ENCODE measurements at places on chromosomes 1 and 21.

DNA sequence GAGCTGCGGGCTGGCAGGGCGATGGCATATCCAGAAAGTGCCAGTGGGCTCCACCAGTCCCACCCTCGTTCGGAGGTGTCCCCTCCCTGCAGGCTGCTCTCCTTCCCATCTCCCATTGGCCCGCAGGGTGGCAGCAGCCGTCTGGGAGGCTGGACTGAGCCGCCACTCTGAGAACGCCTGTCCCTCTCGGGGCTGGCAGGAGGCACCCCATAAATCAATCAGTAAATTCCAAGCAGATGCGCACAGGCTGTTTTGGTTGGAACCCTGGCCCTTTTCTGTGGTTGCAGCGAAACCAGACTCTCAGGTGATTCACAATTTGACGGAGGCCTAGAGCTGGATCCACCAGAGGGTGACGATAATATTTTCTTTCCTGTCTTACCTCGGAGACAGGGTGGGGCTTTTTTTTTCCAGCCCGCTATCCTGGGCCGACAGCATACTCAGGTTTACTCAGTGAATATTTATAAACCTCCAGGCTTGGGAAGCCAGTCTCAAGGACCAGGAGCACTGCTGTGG is 99.7 kb downstream of the GLIS1 start:
- DNase-seq = no peak

DNA sequence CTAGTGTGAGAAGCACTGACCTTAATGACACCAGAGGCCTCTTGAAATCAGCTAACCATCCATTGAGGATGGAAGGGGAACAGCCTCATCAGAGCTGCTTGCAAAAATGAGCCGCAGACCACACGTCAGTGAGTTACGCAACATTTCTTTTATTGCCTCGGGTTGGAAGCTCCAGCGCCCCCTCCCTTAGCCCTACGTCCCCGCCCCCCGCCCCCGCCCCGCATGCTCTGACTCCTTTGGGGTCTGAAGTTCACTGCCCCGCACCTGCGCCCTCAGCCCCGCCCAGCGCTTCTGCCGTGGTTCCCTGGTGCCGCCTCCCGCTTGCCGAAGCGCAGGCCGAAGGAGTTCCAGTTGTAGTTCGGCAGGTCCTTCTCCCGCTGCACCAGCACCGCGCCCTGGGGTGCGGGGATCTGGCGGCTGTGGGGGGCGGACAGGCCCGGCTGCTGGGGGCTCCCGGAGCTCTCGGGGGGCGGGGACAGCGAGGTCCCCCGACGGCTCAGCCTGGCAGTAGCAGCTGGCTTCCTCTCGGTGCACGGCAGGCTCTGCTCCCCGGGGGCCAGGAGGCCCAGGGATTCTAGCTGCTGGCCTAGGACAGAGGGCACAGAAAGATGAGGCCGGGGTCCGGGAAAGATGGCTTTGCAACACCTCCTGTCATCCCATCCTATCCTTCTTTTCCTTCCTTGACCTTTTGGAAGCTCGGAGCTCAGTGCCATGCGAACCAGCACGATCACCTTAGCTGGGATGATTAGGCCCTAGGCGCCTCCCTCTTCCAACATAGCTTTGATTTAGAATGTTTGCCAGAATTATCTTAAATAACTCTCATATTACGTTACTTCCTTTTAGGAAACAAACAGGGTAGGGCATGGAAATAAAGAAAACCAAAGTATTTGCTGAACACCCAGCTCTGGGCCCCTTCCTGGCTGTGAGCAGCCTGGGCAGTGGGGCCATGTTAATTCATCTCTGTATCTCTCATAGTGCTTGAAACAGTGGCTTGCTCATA is 5.8 kb downstream of the KISS1 start:
- DNase-seq = no peak

DNA sequence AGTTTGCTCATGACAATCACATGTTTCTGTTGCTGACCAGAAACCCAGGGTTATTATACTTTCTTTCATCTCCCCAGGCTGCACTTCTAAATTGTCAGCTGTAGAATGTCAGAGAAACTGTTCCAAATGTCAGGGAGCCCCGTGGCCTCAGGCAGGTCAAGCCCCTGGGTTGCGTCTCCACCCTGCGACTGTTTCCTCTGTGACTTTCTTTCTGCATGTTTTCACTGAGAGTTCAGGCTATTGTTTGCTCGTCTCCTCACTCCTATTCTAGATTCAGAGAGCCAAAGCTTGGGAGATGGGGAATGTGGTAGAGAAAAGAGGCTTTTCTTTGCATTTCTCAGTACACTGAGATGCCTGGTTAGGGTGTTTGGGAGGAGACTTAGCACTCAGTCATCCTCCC is 97.4 kb downstream of the CENPF start:
- no peak for DNase-seq

GRCh38 chr1:175804561-175804960 is 61.2 kb upstream of the TNR start:
- DNase-seq = no peak

- DNase-seq = no peak
Measured at GRCh38 chr1:32040711-32041110, 27.0 kb downstream of the KHDRBS1 start.

DNA sequence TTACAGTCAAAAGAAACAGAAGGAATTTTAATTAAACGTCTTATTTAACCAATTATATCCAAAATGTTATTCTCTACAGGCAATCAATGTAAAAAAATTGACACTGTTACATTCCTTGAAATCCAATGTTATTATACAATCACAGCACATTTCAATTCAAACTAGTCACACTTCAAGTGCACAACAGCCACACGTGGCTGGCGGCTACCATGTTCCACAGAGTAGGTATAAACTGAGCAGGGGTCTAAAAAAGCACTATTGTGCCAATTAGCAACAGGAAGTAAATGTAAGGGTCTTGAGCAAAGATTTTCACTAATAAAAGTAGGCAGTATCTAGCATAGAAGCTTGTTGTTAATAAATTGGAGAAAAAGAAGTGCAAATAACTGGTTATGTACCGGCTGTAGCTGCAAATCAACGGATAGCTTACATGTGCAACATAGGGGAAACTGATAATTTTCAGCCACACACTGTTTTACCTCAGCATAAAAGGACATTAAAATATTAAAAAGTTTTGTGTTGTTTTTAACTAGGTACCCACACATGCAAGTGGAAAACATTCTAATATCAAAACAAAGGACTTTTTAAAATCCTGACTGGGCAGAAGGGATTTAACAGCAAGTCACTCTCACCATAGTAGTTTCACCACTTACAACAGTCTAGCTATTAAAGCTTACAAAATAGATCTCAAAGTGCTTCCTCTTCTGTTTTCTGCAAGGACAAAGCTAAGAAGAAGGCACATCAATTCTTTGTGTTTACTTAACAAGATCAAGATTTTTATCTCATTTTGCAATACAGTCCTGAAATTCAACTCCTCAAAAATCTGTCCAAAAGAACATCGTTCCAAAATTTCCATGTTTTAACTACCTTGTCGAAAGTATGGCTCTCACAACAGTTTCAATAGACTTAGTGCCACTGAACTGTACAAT is 2.5 kb downstream of the CSDE1 start:
- no peak for DNase-seq

DNA sequence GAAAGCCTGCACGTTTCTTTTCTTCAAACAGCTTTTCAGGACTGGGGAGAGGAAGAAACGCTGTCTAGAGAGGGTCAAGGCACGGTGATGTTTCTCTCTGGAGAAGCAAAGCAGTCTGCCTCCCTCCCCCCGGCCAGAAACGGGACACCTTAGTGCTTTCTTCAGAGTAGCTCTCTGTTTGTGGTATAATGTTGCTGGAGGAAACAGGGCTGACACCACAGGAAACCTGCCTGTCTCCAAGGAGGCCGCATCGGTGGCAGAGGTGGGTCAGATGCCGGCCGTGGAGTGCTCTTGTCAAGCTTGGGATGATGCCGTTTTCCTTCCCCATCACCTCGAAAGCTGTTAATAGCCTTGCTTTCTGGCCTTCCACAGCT is 139.4 kb downstream of the DHRS3 start:
- DNase-seq = no peak

DNA sequence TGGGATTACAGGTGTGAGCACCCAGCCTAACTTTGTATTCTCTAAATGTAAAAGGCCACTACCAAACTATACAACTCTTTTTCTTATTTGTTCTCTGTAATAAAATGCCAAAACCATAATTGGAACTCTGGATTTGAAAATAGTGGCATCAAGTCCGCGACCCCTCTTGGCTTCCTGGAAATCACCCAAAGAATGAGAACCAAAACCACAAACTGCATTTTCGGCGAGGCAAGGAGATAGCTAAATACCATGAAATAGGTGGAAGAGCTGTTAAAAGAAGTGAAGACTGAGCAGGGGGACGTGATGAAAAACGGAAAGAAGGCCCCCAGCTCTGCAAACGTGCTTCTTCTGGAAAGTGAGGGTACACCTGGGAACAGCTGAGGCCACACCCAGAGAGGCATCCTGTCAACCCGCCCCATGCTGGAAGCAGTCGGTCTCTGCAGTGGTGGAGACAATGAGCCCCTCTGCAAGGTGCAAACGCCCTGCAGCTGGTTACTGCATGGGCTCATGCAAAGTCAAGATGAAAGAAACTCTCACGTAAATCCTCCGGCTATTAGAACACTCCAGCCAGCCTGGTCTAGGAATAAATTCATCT is 22.5 kb downstream of the VPS26C start:
- no peak for DNase-seq

- DNase-seq = no peak
Measured at GRCh38 chr21:36946949-36947356, 19.5 kb downstream of the HLCS start.

- DNase-seq = no peak
Measured at GRCh38 chr1:197521118-197521739, 253.2 kb downstream of the CRB1 start.

DNA sequence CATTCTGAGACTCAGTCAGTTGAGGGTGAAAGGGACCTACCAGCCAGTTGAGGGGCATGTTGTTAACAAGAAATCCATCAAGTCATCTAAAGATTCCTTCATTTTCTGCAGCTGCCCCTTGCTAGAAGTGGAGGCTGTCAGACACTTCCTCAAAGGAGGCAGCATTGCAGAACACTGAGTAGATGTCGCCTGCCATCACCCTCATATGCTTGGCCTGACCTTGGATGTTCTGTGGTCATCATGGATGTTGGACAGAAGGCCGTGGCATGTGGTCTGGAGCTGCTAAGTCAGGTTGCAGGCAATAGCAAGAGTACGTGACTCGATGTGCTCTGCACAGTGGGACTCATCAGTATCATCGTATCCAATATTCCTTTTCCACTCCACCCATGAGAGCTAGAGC is 70.6 kb downstream of the GATAD2B start:
- DNase-seq = no peak

DNA sequence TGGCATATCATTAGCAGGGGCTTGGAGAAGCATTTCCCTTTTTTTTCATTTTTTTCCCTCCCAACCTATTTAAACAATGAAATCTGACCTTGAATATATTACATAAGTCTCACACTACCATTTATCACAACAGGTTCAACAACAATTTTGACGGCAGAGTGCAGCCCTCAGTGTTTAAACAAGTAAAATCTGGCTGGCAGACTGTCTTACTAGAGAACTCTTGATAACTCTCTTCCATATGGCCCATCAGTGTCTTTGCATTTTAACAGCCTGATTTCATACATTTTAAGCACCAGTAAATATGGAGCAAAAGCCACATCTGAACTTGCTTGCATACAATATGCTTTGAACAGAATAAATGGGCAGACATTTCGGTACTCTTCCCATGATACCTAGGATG is 213.0 kb downstream of the KCTD3 start:
- no peak for DNase-seq

- no peak for DNase-seq
Measured at GRCh38 chr1:172536256-172536655, 3.3 kb downstream of the SUCO start.

- DNase-seq = no peak
Measured at GRCh38 chr1:180981596-180982387, 40.9 kb downstream of the STX6 start.

DNA sequence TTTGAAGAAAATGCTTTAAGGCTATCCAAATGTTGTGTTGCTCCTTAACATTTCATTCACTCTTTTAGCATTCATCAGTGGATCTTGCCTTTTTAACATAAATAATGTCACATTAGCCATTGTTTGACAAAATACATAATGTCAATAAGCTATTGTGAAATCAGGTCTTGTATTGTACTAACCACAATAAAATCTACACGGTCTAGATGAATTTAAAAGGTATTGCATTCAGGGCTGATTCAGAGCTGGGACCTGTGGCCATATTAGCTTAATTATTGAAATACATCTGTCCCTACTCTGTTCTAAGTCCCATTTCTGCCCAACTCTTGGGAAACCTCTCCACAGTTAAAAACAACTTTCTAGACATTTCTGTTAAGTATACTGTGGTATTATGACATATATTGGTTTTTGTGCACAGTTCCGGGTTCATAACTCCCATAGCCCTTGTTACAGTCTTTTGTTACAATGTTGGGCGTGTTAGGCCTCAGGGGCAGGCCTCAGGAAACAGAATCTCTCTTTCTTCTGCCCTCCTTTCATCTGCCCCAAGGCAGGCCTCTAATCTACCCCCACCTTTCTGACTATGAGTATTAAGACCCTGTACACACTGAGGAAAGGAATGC is 44.7 kb upstream of the CITED4 start:
- no peak for DNase-seq

- no peak for DNase-seq
Measured at GRCh38 chr21:21213297-21213696, 215.1 kb downstream of the NCAM2 start.

DNA sequence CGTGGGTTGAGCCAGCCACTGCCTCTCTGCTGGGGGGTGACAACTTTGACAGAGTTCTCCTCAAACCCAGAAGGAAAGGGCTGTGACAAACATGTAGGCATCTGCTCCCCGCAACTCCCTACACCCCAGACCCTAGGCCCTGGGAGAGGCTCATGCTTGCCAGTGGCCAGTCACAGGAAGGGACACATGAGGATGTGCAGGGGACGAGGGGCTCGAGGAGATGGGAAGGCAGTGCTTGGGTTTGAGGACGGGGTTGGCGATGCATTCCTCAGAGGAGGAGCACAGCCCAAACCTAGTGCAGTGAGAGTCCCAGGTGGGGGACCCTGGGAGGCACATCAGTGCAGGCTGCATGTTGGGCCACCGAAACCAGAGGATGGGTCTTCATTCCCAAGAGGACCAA is 62.1 kb downstream of the STUM start:
- DNase-seq = no peak

DNA sequence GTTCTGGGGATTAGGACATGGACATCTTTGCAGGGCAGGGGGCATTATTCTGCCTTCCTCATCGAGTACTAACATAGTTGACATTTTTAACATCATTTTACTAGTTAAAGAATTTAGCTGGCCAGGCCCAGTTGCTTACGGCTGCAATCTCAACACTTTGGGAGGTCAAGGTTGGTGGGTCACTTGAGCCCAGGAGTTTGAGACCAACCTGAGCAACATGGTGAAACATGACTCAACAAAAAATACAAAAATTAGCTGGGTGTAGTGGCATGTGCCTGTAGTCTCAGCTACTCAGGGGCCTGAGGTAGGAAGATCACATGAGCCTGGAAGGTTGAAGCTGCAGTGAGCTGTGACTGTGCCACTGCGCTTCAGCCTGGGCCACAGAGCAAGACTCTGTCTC is 29.8 kb upstream of the THEM4 start:
- DNase-seq = no peak

- no peak for DNase-seq
Measured at GRCh38 chr1:240008298-240008697, 83.4 kb upstream of the FMN2 start.

All from activated CD4-positive, CD25-positive, alpha-beta regulatory T cell treated with anti-CD3 and anti-CD28 coated beads, Interleukin-2, amount 50 U/mL, for 72 hours (primary cell).